Panc1 (cell line): ENCODE measurements at places on chromosomes 16 and 17.

DNA sequence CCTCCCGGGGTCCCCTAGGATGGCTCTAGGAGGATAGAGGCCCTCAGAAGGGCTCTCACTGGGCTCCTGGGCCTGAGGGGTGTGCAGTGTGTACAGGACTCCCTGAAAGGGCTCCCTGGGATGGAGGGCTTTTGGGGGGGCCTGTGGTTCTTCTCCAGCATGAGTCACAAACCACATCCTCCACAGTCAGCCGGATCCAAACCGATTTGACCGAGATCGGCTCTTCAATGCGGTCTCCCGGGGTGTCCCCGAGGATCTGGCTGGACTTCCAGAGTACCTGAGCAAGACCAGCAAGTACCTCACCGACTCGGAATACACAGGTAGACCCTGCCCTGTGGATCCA lies 4.5 kb downstream of the TRPV2 start:
- H3K27ac ChIP-seq = no peak overlapping the region
- peaks cover 15% of the 10 kb centered on the region for H3K4me1 ChIP-seq
- no peak for DNase-seq
- no peaks in the 10 kb centered on the region for H3K36me3 ChIP-seq
- no peaks in the 10 kb centered on the region for H3K27me3 ChIP-seq

- H3K4me1 ChIP-seq = no peaks in the 10 kb centered on the region
- no peak for DNase-seq
- no peaks in the 10 kb centered on the region for H3K27me3 ChIP-seq
- H3K27ac ChIP-seq = no peak overlapping the region
- no peaks in the 10 kb centered on the region for H3K36me3 ChIP-seq
- no peak overlapping the region for H3K4me3 ChIP-seq
Measured at GRCh38 chr16:81956213-81956948, 54.9 kb downstream of the SDR42E1 start.

GRCh38 chr16:67230809-67231660 lies 4.1 kb downstream of the TMEM208 start:
- H3K27ac ChIP-seq = no peak overlapping the region
- peaks cover 4% of the 10 kb centered on the region; the same call in 1 of the 2 replicates for H3K4me1 ChIP-seq
- peaks cover 5% of the 10 kb centered on the region; the same call in 1 of the 2 replicates for H3K36me3 ChIP-seq
- no peaks in the 10 kb centered on the region for H3K27me3 ChIP-seq

DNA sequence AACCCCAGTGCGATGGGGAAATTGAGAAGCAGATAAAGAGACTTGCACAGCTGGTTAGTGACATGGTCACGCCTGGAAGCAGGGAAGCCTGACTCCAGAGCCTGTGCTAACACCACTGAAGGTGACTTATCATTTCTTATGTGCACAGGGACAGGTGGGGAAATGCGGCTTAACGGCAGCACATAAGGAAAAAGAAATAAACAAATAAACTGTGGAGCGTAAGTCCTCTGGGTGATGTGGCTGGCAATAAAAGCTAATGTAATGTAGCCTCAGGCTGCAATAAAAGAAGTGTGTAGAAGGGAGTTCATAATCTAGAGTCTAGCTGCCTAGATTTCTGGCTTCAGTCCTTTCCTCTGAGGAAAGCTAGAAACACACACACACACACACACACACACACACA lies 10.6 kb downstream of the CDH11 start:
- DNase-seq = no peak
- H3K27ac ChIP-seq = no peak overlapping the region
- H3K27me3 ChIP-seq = no peaks in the 10 kb centered on the region

- no peaks in the 10 kb centered on the region; the same call in 1 of the 2 replicates for H3K36me3 ChIP-seq
- H3K4me1 ChIP-seq = no peaks in the 10 kb centered on the region
- peak overlapping the region; percentile 59 for H3K27ac ChIP-seq
- no peak for DNase-seq
- H3K27me3 ChIP-seq = no peaks in the 10 kb centered on the region
- peak overlapping the region; percentile 70 for H3K4me3 ChIP-seq
Measured at GRCh38 chr17:47099451-47099986, 89.6 kb downstream of the CDC27 start.

DNA sequence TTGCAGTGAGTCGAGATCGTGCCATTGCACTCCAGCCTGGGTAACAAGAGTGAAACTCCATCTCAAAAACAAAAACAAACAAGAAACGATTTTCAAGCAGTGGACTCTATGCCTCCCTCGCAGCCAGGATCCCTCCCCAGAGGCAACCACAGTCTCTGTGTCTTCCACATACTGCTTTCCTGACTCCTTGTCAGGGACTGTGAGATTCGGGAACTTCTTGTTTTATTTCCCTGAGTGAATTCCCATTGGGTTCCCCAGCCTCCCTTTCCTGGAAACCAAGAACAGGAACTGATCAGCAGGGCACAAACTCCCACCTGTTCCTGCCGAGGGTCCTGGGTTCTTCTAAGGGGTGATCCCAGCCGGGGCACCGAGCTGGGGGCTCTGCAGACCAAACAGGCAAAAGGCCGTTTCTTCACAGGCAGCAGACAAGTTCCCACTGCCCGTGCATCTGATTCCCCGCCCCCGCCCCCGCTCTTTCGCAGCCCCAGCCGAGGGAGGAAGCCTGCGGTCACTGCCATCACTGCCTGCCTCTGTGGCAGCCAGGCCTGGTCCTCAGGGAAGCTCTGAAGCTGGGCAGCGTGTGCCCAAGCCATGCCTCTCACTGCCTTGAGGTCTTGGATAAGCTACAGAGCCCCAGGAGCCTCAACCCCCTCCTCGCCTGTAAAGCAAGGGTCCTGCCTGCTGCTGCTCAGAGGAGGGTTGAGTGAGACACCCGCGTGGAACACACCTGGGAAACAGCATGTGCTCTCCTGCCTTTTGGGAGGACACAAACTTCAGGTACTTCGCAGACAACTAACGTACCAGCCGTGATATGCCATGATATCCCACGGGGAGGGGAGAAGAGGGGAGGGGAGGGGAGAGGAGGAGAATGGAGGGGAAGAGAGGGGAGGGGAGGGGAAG lies 5.5 kb upstream of the PIEZO1 start:
- H3K4me3 ChIP-seq = no peak overlapping the region
- H3K4me1 ChIP-seq = peaks cover 3% of the 10 kb centered on the region; the same call in 1 of the 2 replicates
- no peak for DNase-seq
- no peaks in the 10 kb centered on the region for H3K27me3 ChIP-seq

DNA sequence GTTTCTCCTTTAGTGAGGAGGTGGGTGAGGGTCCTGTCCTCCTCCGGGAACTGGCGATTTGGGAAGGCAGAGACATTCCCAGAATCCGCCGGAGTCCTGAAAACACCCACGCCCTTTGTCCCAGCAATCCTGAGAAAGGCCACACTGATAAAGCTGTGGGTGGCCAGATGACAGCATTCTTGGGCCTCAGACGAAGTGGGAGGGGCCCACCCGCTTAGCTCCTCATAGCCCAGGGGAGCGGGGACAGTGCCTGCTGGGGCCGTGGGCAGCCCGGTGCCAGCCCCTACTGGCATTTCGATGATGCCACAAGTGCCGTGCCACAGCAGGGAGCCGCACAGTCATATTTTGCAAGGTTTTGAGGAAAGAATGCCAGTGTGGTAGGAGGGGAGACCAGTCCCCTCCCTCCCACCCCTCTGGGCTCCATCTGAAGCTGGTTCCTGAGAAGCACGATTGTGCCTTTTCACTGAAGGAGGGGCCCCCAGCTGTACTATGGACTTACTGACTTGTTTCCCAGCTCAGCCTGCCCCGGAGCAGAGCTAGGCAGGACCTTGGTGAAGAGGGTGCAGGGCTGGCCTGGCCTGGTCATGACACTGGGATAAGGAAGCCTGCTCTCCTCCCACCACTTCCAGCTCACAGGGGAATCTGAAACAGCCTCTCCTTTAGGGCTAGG lies 20.9 kb upstream of the MPRIP start:
- H3K27me3 ChIP-seq = no peaks in the 10 kb centered on the region
- H3K36me3 ChIP-seq = no peaks in the 10 kb centered on the region
- no peak overlapping the region for H3K4me3 ChIP-seq
- no peak overlapping the region for H3K27ac ChIP-seq
- 0 out of 2 replicates have a peak, but pooled peaks cover 4% of the 10 kb centered on the region for H3K4me1 ChIP-seq

DNA sequence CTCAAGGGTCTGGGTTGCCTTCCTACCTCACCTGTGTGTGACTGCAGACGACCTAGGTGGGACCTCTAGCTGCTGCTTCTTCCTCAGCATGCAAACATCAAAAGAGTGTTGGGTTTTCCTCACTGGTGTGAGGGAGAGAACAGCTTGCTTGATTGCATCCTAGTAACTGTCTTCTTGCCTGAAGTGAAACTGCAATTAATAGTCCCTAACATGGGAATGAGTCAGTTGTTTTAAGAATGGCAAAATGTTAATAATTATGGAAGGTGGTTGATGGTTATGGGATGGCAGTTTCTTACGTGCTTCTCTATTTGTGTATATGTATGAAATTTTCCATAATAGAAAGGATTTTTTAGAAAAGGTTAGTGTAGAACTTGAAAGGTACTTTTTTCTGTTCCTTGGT lies 5.9 kb downstream of the POLR2C start:
- H3K4me1 ChIP-seq = peaks cover 9% of the 10 kb centered on the region; the same call in 1 of the 2 replicates
- no peaks in the 10 kb centered on the region for H3K27me3 ChIP-seq
- H3K36me3 ChIP-seq = peaks cover 2% of the 10 kb centered on the region
- no peak overlapping the region for H3K4me3 ChIP-seq

DNA sequence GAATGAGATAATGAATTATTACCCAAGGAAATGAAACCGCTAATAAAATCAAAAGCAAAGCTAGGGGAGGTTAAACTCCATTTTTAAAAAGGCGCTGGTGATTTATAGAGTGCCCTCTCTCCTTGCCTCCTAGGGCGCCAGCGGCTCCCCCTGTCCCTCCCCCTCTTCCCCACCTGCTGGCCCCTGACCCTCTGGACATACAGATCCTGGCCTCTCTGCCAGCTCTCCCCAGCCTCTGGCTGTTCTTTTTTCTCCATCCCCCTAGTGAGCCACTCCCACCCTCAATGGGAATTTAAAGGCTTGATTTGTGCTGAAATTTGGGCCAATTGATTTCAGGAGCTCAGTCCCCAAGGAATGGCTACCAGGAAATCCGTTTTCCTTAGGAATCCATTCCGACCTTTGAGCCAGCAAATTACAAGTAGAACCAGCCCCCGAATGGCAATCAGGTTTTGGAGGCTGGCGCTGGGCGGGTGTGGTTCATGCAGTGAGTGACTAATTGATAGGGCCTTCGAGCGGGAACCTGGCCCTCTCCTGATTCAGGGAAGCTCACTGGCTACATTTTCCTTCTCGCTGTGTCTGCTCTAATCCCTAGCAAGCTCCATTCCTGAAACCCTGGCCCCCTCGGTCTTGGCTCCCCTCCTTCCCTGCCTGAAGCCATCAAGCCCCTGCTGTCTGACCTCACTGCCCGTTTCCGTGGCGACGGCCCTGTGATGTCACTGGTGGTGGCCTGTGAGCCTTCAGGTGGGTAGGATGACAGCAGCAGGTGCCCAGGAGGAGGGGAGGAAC lies 141.9 kb upstream of the SDK2 start:
- H3K27me3 ChIP-seq = peaks cover 54% of the 10 kb centered on the region
- no peak for DNase-seq
- H3K27ac ChIP-seq = no peak overlapping the region
- no peaks in the 10 kb centered on the region for H3K4me1 ChIP-seq
- no peak overlapping the region for H3K4me3 ChIP-seq

GRCh38 chr17:78510141-78511075 lies 66.8 kb downstream of the DNAH17 start:
- no peak overlapping the region for H3K4me3 ChIP-seq
- H3K36me3 ChIP-seq = no peaks in the 10 kb centered on the region
- H3K27me3 ChIP-seq = no peaks in the 10 kb centered on the region

- no peak overlapping the region for H3K27ac ChIP-seq
- no peaks in the 10 kb centered on the region for H3K27me3 ChIP-seq
- H3K4me3 ChIP-seq = no peak overlapping the region
Measured at GRCh38 chr17:55996826-55997225, 156.4 kb upstream of the ANKFN1 start.

GRCh38 chr17:48503747-48504146 lies 27.1 kb downstream of the HOXB1 start:
- no peak for DNase-seq
- H3K4me1 ChIP-seq = peaks cover 8% of the 10 kb centered on the region; the same call in 1 of the 2 replicates
- no peak overlapping the region for H3K4me3 ChIP-seq
- H3K27me3 ChIP-seq = no peaks in the 10 kb centered on the region

DNA sequence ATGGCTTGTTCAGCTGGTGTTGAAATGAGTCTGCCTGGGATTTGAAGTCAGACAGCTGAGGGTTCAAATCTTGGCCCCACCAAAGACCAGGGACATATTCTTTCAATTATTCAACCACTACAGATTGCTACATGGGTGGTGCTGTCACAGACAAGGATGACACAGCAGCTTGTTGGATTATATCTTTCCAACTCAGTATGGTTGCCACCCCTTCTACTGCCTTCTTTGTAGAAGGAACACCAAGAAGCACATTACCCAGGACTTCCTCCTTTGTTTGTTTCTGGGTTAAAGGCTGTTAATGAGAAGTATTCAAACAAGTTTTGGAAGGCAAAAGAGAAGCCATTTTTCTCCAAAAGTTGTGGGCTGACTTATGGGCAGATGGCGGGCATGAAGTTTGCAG lies 78.6 kb downstream of the COPRS start:
- DNase-seq = no peak
- H3K27ac ChIP-seq = no peak overlapping the region
- H3K36me3 ChIP-seq = no peaks in the 10 kb centered on the region
- no peak overlapping the region for H3K4me3 ChIP-seq
- H3K4me1 ChIP-seq = no peaks in the 10 kb centered on the region

GRCh38 chr17:82103553-82104451 lies 5.8 kb upstream of the FASN start:
- H3K27me3 ChIP-seq = no peaks in the 10 kb centered on the region
- no peak overlapping the region for H3K4me3 ChIP-seq
- H3K27ac ChIP-seq = peak overlapping the region; percentile 97
- peaks cover 89% of the 10 kb centered on the region for H3K4me1 ChIP-seq
- DNase-seq = no peak
- no peaks in the 10 kb centered on the region for H3K36me3 ChIP-seq

GRCh38 chr16:72455743-72456659 lies 284.0 kb upstream of the PMFBP1 start:
- no peaks in the 10 kb centered on the region for H3K27me3 ChIP-seq
- H3K4me1 ChIP-seq = no peaks in the 10 kb centered on the region
- no peak overlapping the region for H3K27ac ChIP-seq
- DNase-seq = no peak
- no peak overlapping the region for H3K4me3 ChIP-seq
- H3K36me3 ChIP-seq = no peaks in the 10 kb centered on the region

DNA sequence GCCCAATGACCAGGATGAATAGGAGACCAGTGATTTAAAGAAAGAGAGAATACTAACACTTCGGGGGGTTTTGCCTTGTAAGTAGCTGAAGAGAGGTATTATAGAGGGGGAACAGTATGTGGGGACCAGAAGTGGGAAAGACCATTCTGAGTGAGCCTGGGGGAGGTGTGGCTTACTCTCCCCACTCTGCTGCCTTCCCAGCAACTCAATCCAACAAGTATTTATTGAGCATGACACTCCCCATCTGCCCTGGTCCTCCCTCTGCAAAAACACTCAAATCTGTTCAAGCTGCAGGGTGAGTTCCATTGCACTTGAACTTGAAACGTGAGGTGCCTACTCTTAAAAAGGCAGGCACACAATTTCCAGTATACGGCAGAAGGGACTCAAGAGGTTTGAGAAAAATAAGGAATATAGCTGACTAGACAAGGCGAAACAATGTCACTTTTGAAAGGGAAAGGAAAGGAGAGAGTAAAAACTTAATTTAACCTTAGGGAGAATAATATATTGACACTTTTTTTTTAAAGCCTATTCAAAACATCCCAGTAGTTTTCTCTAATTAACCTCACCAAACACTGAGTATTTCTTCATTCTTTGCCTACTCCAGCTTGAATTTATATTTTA lies 8.2 kb downstream of the FAM117A start:
- no peak overlapping the region for H3K4me3 ChIP-seq
- no peak overlapping the region for H3K27ac ChIP-seq
- no peak for DNase-seq
- H3K27me3 ChIP-seq = no peaks in the 10 kb centered on the region
- no peaks in the 10 kb centered on the region for H3K4me1 ChIP-seq

- H3K27ac ChIP-seq = no peak overlapping the region
- H3K27me3 ChIP-seq = no peaks in the 10 kb centered on the region
- peaks cover 11% of the 10 kb centered on the region; the same call in 1 of the 2 replicates for H3K4me1 ChIP-seq
- H3K4me3 ChIP-seq = no peak overlapping the region
- H3K36me3 ChIP-seq = peaks cover 2% of the 10 kb centered on the region; the same call in 1 of the 2 replicates
Measured at GRCh38 chr17:4233668-4234258, 30.0 kb downstream of the ANKFY1 start.
